ENCODE measurements at places on chromosomes 3 and 15. TPM values are rescaled to one million over a fixed set of nuclear protein-coding genes. Genes with fewer than 3 reads are reported as not detected.

DNA sequence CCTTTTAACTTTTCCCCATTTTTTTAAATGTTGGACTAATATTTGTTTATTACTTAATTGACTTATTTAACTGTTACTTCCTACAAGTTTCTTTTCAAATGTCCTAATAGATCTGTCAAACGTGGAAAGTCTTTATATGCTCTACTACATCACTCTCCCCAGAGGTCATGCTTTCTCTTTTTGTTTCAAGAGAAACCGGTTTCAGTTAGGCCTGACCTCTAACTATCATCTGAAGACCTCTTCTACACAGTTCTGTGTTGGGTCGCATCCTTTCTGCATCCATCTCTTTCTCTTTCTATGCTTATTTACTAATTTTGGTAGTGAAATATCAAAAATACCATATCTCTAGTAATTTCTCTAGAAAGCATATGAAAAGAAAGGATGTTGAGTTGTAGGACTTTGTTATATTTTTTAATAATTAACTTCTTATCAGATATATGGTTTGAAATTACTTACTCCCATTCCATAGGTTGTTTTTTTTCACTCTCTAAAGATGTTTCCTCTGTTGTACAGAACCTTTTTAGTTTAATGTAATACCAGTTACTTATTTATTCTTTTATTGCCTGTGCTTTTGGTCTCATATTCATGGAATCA is 781.2 kb upstream of the ARPP21 start:
- no peak overlapping the region for H3K27ac ChIP-seq
- no peak for DNase-seq
- no peak overlapping the region for H3K4me3 ChIP-seq
- H3K36me3 ChIP-seq, result no peaks in the 10 kb centered on the region
- H3K4me1 ChIP-seq, result no peaks in the 10 kb centered on the region

- H3K36me3 ChIP-seq, result no peaks in the 10 kb centered on the region
- DNase-seq, result peak; percentile 30
- H3K4me1 ChIP-seq, result peaks cover 47% of the 10 kb centered on the region
- no peak overlapping the region for H3K27ac ChIP-seq
These were observed 79.9 kb upstream of the SLC25A26 start for GRCh38 chr3:66140743-66141372.

GRCh38 chr3:117219296-117219695 is 509.7 kb downstream of the TUSC7 start:
- H3K4me1 ChIP-seq, result no peaks in the 10 kb centered on the region
- peaks cover 6% of the 10 kb centered on the region for H3K27me3 ChIP-seq
- 0 out of 2 replicates have a peak, but pooled peaks cover 3% of the 10 kb centered on the region for H3K36me3 ChIP-seq
- no peak overlapping the region for H3K4me3 ChIP-seq

- H3K27me3 ChIP-seq, result no peaks in the 10 kb centered on the region
- H3K36me3 ChIP-seq, result no peaks in the 10 kb centered on the region
- DNase-seq, result no peak
- peaks cover 38% of the 10 kb centered on the region for H3K4me1 ChIP-seq
- no peak overlapping the region for H3K4me3 ChIP-seq
These were observed 106.8 kb downstream of the ZBTB20 start for GRCh38 chr3:115040246-115040645.

GRCh38 chr3:156732261-156732660 is 57.9 kb downstream of the TIPARP start:
- H3K4me1 ChIP-seq, result peaks cover 41% of the 10 kb centered on the region
- H3K4me3 ChIP-seq, result no peak overlapping the region
- H3K36me3 ChIP-seq, result peaks cover 12% of the 10 kb centered on the region
- H3K27ac ChIP-seq, result no peak overlapping the region

DNA sequence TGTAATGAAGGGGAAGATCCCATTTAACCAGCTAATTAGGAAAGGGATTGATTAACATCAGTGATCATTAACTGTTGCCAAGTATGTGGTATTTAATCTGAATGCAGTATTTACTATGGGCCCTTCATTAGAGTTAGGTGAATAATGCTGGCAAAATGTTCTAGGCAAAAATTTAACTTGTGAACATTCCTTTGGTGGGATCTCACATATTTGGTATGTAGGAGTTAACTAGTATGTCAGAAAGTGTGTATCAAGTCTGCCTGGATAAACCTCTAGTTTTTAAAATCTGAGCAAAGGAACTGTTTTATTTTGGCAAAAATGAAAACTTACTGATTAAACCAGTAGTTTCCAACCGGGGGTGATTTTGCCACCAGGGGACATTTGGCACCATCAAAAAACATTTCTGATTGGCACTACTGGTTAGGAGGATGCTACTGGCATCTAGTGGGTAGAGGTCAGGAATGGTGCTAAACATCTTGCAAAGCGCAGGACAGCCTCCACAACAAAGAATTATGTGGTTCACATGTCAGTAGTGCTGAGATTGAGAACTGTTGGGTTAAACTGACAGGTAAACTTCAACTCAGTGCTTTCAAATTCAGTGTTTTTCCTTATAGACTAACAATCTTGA is 22.5 kb downstream of the LRTM1 start:
- H3K4me3 ChIP-seq, result peak overlapping the region; percentile 41
- H3K27ac ChIP-seq, result peak overlapping the region; percentile 42
- peak; percentile 58 for DNase-seq
- peaks cover 83% of the 10 kb centered on the region for H3K4me1 ChIP-seq
- no peaks in the 10 kb centered on the region for H3K36me3 ChIP-seq
- H3K27me3 ChIP-seq, result no peaks in the 10 kb centered on the region

DNA sequence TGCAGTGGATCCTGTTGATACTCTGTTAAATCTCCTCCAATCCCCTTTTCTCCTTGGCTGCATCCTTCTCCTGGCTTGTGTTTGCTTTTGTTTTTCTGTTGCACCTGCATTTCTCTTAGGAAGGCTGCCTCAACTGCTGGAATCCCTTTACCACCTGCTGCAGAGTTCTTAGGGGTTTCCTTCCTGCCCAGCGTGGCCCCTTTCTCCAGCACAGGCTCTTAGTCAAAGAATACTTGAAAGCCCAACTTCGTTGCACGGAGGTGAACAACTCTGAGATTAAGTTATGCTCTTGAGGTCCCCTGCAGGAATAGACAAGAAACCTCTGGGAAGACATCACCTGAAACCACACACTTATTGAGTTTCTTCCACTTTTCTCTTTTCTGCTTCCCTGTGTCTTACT is 121.6 kb upstream of the GRM7 start:
- H3K4me3 ChIP-seq, result no peak overlapping the region
- H3K36me3 ChIP-seq, result no peaks in the 10 kb centered on the region
- H3K27ac ChIP-seq, result no peak overlapping the region

DNA sequence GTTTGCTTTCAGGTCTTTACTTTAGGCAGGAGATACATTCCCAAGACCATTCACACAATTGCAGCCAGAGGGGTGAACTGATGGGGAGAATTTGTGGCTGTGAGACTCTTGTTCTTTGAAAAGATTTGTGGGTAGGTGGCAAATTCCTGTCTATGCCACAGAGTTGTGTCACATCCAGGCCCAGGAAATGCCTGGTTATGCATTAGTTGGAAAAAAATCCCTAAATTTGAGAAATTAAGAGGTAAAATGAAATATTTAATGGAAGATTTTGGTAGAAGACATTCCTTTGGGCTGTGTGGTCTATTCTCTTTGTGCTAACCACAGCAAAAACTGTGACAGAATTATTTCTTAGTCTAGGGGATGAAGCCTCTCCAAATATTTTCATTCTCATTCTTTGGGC is 28.8 kb downstream of the SAMMSON start:
- peaks cover 1% of the 10 kb centered on the region for H3K27me3 ChIP-seq
- H3K4me3 ChIP-seq, result no peak overlapping the region
- H3K4me1 ChIP-seq, result no peaks in the 10 kb centered on the region
- H3K36me3 ChIP-seq, result no peaks in the 10 kb centered on the region
- DNase-seq, result no peak

GRCh38 chr3:22887664-22888291 is 315.3 kb upstream of the UBE2E2 start:
- no peaks in the 10 kb centered on the region for H3K27me3 ChIP-seq
- H3K27ac ChIP-seq, result no peak overlapping the region
- no peaks in the 10 kb centered on the region for H3K4me1 ChIP-seq

GRCh38 chr3:20669184-20669583 is 483.2 kb upstream of the SGO1 start:
- no peaks in the 10 kb centered on the region for H3K27me3 ChIP-seq
- no peak for DNase-seq
- peaks cover 40% of the 10 kb centered on the region for H3K4me1 ChIP-seq
- H3K4me3 ChIP-seq, result no peak overlapping the region

GRCh38 chr3:88044411-88044810 is 14.4 kb downstream of the CGGBP1 start:
- no peaks in the 10 kb centered on the region for H3K27me3 ChIP-seq
- DNase-seq, result no peak
- peaks cover 10% of the 10 kb centered on the region for H3K4me1 ChIP-seq
- no peak overlapping the region for H3K27ac ChIP-seq
- no peak overlapping the region for H3K4me3 ChIP-seq
- H3K36me3 ChIP-seq, result no peaks in the 10 kb centered on the region

DNA sequence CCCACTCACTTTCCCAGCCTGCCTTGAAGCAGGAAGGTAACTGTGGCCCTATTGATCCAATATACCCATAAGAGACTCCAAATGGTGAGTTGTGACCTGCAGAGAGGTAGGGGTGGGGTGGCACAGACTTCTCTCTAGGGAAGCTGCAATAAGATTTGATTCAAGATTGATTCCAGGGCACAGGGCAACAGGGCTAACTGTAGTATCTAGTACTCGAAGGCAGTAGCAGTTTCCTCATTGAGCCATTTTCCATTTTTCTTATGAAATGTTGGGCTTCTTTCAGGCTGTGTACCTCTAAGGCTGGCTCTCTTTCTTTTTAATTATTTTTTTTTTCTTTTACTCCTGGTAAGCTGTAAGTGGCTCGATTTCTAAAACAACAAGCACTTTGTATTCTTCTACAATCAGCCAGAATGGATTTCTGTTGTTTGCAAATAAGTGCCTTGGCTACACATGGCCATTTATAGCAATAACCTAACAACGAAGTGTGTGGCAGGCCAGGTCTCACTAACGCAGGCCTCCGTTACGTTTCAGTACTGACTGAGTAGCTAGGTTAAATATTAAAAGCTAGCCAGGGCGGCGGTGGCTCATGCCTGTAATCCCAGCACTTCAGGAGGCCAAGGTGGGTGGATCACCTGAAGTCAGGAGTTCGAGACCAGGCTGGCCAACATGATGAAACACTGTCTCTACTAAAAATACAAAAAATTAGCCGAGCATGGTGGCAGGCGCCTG is 19.3 kb downstream of the CCDC12 start:
- H3K27ac ChIP-seq, result no peak overlapping the region
- no peak for DNase-seq
- H3K4me1 ChIP-seq, result peaks cover 70% of the 10 kb centered on the region
- no peaks in the 10 kb centered on the region for H3K27me3 ChIP-seq
- no peak overlapping the region for H3K4me3 ChIP-seq

- no peak overlapping the region for H3K27ac ChIP-seq
- peaks cover 4% of the 10 kb centered on the region for H3K27me3 ChIP-seq
- no peak for DNase-seq
These were observed 147.2 kb downstream of the SSR3 start for GRCh38 chr3:156407617-156408225.

- H3K27me3 ChIP-seq, result peaks cover 2% of the 10 kb centered on the region
- no peak overlapping the region for H3K4me3 ChIP-seq
- peaks cover 30% of the 10 kb centered on the region for H3K36me3 ChIP-seq
- 0 out of 2 replicates have a peak overlapping the region, but pooled peaks have one; percentile 17 for H3K27ac ChIP-seq
- DNase-seq, result no peak
These were observed 11.9 kb downstream of the GTPBP8 start for GRCh38 chr3:113002679-113003078.

- H3K36me3 ChIP-seq, result no peaks in the 10 kb centered on the region
- DNase-seq, result no peak
These were observed 139.4 kb downstream of the SLCO3A1 start for GRCh38 chr15:91992945-91993344.

DNA sequence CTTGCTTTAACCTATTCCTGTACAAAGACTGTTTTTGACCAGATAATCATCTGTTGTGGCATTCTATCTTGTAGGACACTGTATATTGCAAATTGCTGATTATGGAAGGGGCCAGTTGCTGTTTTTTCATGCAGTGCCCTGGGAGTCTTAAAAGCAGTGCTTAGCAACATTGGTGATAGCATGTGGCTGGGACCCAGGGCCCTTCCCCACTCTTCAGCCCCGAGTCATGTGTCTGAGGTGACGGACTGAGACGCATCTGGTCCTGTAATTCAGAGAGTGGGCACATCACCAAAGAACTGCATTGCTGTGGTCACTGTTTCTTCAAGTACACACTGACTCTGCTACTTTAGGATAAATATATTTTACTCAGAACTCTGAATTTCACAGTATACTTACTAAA is 63.4 kb downstream of the SNRK start:
- no peak overlapping the region for H3K4me3 ChIP-seq
- H3K4me1 ChIP-seq, result peaks cover 16% of the 10 kb centered on the region
- H3K27me3 ChIP-seq, result peaks cover 3% of the 10 kb centered on the region
- DNase-seq, result no peak
- no peak overlapping the region for H3K27ac ChIP-seq

- H3K27ac ChIP-seq, result no peak overlapping the region
- H3K27me3 ChIP-seq, result no peaks in the 10 kb centered on the region
- H3K4me3 ChIP-seq, result no peak overlapping the region
- DNase-seq, result no peak
These were observed 42.1 kb downstream of the EEFSEC start for GRCh38 chr3:128195369-128195768.

GRCh38 chr3:119604878-119605277 is 7.2 kb downstream of the PLA1A start:
- no peak overlapping the region for H3K27ac ChIP-seq
- H3K36me3 ChIP-seq, result no peaks in the 10 kb centered on the region
- DNase-seq, result peak; percentile 34
- peaks cover 27% of the 10 kb centered on the region for H3K27me3 ChIP-seq
- H3K4me1 ChIP-seq, result no peaks in the 10 kb centered on the region

DNA sequence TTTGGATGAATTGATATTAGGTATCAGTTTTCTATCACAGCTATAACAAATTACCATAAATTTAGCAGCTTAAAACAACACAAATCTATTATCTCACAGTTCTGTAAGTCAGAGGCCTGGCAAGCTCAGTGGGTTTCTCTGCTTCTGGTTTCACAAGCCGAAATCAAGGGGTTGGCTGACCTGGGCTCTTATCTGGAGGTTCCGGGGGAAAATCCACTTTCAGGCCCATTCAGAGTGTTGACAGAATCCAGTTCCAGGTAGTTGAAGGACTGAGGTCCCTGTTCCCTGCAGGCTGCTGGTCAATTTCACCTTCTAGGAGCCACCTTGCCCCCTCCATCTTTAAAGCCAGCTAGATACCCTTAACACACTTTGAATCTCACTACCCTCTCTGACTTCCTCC is 11.1 kb upstream of the HHATL start:
- H3K27ac ChIP-seq, result no peak overlapping the region
- no peaks in the 10 kb centered on the region for H3K36me3 ChIP-seq
- peaks cover 43% of the 10 kb centered on the region for H3K27me3 ChIP-seq

GRCh38 chr3:128322030-128323022 is 144.4 kb downstream of the DNAJB8 start:
- H3K36me3 ChIP-seq, result no peaks in the 10 kb centered on the region
- DNase-seq, result peak; percentile 42
- no peak overlapping the region for H3K27ac ChIP-seq
- H3K4me1 ChIP-seq, result no peaks in the 10 kb centered on the region
- H3K27me3 ChIP-seq, result peaks cover 2% of the 10 kb centered on the region

GRCh38 chr15:73686781-73687256 is 2.6 kb downstream of the CD276 start:
- peak overlapping the region; percentile 86 for H3K4me3 ChIP-seq
- no peaks in the 10 kb centered on the region for H3K27me3 ChIP-seq
- DNase-seq, result peak; percentile 84
- no peak overlapping the region for H3K27ac ChIP-seq

Gene SENP8
- 4.1 TPM for total RNA-seq

Gene CHRNA5
- total RNA-seq, result 0.94 TPM

Gene ARHGEF26
- total RNA-seq, result not detected

Gene MKRN3
- total RNA-seq, result not detected

Gene ABCC5
- 19.6 TPM for total RNA-seq

Gene DPPA2
- not detected for total RNA-seq

Gene ACTL6A
- total RNA-seq, result 55.2 TPM

Gene MYZAP
- total RNA-seq, result not detected

Gene QRICH1
- total RNA-seq, result 93.2 TPM

Measured in HFFc6 (cell line).